Stimulated activated CD8-positive, alpha-beta memory T cell treated with anti-CD3 and anti-CD28 coated beads, Interleukin-15, amount 100 ng/mL, for 24 hours (primary cell): ENCODE measurements at places on chromosomes 1 and 21.

- no peak for DNase-seq
These were observed 10.5 kb downstream of the KCNJ15 start for GRCh38 chr21:38267136-38267755.

DNA sequence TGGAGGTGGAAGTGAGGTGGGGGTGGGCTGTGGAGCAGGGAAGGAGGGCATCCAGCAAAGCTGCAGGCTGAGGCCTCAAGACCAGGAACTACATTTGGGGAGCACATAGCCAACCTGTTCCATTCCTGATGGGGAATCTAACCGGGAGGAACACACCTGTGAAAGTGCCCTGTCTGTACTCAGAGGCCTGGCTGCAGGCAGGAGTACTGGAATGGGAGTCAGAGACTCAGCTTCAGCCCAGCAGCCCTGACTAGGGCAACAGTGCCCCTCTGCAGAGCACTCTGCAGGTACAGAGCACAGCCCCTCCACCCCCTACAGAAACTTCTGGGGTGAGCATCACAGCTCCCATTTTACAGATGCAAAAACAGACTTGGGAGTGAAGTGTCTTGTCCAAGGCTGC lies 126.4 kb downstream of the DMRTB1 start:
- DNase-seq, result no peak

GRCh38 chr1:116325922-116326321 lies 47.1 kb upstream of the ATP1A1 start:
- no peak for DNase-seq

DNA sequence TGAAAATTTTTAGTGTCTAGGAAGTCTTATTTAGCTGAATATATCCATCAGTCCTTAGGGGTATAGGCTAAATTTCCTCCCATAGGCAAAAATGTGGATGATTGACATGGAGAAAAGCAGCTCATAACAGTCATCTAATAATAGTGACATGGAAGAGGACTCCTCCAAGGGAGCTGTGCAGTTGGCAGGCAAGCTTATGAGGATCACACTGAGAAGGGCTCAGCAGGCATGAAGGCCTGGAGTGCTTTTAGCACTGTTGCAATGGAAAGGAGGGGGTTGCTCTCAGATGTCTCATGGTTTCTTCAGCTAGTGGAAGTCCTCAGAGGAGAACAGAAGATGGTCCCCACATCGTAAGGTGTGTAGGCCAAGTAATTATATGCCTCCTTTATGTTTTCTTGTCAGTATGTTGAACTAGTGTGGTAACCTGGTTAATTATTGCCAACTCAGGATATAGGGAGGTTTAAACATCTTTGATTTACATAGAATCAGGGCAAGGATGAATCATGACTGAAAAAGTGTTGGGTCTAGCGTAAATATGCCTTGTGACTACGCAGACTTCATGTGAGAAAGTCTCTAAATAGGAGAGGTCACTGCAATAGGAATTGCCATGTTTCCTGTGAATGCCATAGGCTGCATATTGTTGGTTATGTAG lies 18.9 kb downstream of the VN1R5 start:
- DNase-seq, result no peak

GRCh38 chr1:233005703-233006102 lies 55.3 kb downstream of the NTPCR start:
- no peak for DNase-seq

GRCh38 chr1:205950826-205951549 lies 7.7 kb upstream of the SLC26A9 start:
- no peak for DNase-seq

DNA sequence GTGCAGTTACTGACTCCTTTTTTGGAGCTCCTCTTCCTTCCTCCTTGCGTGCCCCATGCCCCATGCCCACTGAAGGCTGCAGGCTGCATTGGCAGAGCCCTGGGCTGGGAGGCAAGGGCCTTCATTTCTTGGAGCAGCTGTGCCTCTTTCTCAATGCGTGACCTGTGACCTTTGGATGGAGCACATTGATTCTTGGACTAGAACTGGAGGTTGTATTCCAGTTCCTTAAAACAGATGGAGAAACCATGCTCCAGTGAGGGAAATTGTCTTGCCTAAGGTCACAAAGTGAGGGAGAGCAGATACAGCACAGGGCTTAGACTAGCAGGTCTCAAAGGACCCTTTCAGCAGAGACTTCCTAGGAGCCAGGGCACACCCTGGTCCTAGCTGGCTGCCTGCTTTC lies 9.0 kb downstream of the TMEM269 start:
- DNase-seq, result no peak

GRCh38 chr1:33330906-33331305 lies 10.0 kb upstream of the A3GALT2 start:
- DNase-seq, result no peak

DNA sequence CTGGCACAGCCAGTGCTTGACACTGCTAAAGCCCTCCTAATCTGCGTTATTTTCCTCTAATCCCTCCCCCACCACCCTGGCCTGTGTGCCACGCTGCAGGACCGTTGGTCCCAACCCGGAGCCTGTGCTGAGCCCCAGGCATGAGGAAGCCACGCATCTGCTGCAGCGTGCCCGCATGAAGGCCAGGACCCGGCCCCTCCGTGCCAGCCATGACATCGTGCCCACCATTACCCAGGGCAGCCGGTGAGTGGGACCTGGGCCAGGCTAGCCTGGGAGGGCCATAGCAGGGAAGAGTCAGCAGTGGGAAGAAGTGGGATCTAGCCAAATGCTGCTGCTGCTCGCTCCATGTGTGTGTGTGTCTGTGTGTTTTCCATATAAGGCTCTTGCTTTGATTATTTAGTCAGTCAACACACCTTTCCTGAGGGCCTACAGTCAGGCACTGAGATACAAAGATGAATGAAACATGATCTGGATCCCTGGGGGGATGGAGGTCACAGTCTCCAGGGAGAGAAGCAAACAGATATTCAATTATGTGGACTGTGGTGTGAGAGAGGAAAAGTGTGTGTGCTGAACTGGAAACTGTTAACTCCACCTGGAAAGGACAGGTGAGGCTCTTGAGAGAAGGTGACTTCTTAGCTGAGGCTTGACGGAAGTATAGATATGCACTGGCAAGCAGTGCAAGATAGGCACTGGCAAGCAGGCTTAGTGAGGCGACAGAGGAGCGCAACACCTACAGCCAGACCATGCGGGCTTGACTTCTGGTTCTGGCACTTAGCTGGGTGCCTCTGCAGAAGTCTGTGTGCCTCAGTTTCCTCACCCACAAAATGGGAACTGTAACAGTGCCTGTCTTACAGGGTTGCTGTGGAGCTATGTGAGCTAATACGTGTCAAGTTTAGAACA lies 15.9 kb downstream of the KIAA1614 start:
- DNase-seq, result no peak
